Stimulated activated CD4-positive, alpha-beta T cell treated with anti-CD3 and anti-CD28 coated beads, Interleukin-2, amount 100 ng/mL, for 24 hours (primary cell): ENCODE measurements at places on chromosomes 7 and 10.

DNA sequence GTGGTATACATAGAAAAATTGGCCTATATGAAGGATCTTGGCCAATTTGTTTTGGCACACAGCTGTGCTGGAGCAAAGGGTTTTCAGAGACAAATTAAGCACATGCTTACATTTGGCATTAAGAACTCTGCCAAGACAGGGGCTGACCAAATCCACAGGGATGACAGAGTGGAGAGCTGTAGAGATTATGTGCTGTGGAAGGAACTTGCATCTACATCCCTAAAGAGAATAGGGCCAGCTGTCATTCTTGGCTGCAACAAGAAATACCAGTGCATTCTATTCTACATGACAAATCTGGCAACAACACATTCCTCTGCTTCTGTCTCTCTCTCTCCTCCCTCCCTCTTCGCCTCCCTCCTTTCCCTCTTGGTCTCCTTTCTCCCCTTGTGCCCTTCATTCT is 75.6 kb downstream of the POM121L12 start:
- no peak for DNase-seq

GRCh38 chr7:70566671-70567070 is 565.3 kb upstream of the GALNT17 start:
- no peak for DNase-seq

DNA sequence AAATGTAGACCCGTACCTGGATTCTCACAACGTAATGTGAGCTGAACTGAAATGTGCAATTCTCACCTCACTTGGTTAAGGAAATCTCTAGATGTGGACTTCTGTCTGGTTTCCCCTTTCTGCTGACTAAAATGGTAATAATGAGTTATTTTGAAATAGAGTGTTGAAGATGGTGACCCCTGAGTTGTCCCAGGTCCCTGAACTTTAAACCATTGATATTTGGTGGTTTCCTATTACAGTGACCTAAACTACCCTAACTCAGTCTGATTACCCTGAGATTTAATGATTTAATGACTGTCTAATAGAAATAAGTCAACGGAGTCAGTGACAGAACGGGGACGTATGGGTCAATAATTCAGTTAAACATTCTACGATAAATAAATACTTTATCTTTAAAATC is 845.9 kb downstream of the PCDH15 start:
- no peak for DNase-seq

- DNase-seq = no peak
Observed at GRCh38 chr7:19069842-19070241, 47.6 kb downstream of the TWIST1 start.

- DNase-seq = no peak
Observed at GRCh38 chr10:61793760-61794703, 107.5 kb upstream of the ARID5B start.

DNA sequence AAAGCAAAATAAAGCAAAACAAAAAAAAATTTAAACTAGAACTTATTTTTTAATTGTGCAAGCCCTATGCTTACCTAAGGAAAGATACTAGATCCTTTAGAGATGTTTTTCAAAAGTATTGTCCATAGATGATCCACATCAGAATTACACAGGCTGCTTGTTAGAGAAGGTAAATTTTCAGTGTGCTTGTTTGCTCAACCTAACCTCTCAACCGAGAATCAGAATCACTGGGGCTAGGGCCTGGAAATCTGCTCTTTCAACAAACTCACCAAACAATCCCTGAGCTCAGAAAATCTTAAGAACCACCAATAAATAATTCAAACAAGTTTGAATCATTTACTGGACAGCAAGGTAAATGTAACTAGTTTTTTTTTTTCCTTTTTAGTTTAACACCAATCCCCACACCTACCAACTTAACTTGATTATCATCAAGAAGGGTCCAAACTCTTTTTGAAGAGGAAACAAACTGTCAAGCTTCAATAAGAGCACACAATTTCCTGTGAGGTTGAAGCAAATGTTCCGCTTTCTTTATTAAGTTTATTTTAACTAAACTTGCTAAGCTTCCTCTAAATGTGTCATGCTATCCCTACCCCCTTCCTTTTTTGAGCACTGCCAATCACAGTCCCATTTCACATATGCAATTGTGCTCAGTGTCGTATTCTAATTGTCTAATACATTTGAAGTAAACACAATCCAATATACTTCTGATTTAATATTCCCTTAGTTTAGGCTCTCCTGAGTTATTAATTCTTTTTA is 7.4 kb upstream of the TSPAN33 start:
- DNase-seq = no peak

DNA sequence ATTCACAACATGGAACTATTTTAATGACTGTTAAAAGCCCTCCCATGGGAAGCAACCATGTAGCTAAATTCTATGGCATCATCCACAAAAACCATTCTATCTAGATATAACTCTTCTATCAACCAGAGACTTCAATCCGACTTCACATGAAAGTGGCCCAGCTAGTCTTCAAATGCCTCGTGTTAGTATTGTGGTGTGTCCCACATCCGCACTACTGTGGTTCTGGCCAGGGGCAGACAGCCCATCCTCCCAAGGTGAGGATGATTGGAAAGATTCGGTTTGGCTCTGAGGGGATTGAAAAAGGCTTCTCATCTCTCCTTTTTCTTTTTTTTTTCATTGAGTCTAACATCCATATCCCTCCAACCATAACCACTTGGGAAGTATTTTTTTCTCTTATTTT is 253.0 kb upstream of the KLF6 start:
- no peak for DNase-seq

GRCh38 chr7:99102809-99103690 is 40.9 kb downstream of the SMURF1 start:
- DNase-seq = peak; percentile 51

- DNase-seq = no peak
Observed at GRCh38 chr10:120156614-120157274, 264.2 kb downstream of the SEC23IP start.

DNA sequence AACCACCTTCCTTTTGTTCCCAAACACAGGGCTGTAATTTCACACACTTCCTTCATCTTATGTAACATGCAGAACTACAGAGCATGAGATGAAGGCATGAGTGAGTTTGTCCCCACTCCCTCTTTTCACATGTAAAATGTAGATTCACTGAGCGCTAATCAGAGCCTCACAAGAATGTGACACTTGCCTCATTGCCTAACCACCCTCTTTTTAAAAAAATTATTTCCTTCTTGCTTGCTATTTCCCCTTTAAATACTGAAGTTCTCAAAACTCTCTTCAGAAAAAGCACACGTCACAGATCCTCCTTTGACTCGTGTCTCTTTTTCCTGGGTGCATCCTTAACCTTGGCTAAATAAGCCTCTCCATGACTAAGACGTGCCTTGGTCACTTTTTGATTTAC is 121.2 kb upstream of the TARP start:
- no peak for DNase-seq

DNA sequence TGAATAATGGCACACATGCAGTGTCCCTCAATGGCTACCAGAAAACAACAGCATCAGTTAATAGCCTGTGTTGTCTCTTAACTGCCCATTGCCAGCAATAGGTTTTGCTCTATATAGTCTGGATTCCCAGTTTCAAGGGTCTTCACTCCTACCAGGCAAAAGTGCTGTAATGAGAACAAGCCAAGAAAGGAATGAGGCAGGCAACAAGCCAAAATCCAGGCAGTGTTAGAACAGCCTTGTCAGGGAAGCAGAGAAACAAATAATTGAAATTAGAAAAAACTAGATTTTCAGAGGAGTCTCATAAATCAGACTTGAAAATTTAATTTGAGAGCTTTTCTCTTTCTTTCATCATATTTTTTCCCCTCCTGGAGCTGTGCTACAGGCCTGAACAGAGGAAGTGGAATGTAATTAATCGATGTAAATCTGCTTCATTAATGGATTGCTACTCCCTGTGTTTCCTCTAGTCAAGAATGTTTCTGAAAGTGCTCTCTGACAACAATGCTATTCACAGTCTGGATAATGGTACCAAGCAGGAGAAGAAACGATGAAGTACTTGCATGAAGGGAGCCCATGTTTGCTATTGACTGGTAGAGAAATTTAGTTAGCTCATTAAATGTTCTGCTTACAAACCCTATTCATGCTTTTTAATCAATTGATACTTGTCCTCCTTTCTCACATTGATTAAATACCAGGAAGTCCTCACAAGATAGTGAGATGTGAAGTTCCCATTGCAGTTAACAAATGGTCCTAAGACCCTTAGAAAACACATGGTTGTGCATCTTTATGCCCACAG is 202.0 kb upstream of the LRRTM3 start:
- no peak for DNase-seq

GRCh38 chr7:83546586-83546985 is 102.4 kb downstream of the SEMA3E start:
- DNase-seq = no peak

DNA sequence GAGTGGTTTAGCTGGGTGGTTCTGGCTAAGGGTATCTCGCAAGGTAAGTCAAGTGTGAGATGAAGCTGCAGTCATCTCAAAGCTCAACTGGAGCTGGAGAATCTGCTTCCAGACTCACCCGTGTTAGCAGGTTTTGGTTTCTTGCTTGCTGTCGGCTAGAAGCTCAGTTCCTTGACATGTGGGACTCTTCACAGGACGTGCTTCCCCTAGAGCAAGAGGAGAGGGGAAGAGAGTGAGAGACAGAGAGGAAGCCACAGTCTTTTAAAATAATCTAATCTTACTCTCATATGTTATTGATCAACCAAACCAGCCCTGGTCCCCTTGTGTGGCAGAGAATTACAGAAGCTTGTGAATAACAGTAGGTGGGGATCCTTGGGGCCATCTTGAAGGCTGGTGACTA is 199.5 kb downstream of the REEP3 start:
- no peak for DNase-seq
